Bronchial epithelial cell (primary cell): ENCODE measurements at places on chromosomes 2 and 18. TPM values are rescaled to one million over a fixed set of nuclear protein-coding genes. Genes with fewer than 3 reads are reported as not detected.

GRCh38 chr2:161710131-161710915 is 86.1 kb downstream of the SLC4A10 start:
- peak; percentile 18 for DNase-seq

DNA sequence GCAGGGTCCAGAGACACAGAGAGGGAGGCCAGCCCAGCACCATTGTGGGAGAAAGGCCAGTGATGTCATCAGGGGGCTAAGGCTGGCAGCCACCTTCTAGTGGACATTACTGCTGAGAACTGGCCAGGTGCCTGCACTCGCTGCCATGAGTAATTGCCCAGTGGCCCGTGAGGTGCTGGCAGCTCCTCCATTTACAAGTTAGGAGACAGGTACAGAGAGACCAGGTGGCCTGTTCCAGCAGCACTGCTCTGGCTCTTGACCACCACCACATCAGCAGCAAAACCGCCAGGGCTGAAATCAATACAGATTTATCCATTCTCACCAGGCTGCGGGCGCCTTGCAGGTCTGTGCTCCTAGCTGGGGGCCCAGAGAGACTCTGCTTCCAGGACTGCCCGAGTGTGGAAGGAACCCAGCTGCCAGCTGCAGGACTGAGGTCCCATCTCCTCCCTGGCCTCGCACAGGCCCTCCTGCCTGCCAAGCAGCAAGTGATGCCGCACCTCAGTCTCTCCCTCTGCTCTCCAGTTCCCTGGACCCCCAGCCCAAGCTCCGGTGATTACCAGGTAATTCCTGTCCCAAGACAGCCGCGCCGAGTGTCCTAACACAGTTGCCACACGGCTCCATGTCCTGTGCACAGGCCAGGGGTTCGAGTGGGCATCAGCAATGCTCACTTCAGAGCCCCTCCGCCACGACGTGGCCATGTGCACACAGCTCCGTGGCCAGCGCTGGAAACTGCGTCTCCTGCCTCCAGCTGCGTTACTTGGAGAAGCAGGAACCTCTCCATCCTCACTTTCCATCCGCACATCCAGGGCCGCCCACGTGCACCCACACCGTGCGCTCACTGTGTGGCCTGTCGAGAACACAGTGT is 101.0 kb upstream of the CTDP1 start:
- no peak for DNase-seq

- DNase-seq: no peak
Observed at GRCh38 chr2:60621688-60622429, 68.4 kb upstream of the BCL11A start.

GRCh38 chr2:224925061-224925809 is 117.0 kb downstream of the DOCK10 start:
- DNase-seq: no peak

- no peak for DNase-seq
Observed at GRCh38 chr2:48910961-48911360, 155.4 kb upstream of the LHCGR start.

DNA sequence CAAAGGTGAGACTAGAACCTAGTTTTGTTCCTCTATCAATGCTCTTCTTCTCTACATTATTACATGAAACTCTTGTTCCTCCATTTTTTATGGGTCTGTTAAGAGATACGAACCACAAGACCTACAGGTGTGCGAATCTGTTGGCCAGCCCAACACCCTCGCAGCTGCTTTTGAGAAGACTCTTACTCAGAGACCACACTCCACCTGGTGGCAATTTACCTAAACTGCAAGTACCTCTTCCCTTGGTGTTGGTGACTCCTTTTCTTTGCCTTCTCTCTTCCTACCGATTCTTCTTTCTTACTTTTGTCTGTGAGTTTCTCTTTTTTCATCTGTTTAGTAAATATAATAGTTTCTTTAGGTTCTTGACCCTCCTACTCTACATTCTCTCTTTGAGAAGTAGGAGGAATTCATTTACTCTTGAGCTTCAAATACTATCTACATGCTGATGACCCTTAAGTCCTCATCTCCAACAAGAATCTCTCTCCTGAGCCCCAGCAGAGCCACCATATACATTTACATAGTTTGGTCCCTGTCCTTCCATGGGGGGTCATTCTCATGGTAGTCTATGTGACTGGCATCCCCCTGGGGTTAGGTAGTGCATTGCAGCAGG is 81.8 kb upstream of the GAREM1 start:
- peak; percentile 68 for DNase-seq

- DNase-seq: no peak
Observed at GRCh38 chr2:128639120-128639477, 320.4 kb upstream of the HS6ST1 start.

DNA sequence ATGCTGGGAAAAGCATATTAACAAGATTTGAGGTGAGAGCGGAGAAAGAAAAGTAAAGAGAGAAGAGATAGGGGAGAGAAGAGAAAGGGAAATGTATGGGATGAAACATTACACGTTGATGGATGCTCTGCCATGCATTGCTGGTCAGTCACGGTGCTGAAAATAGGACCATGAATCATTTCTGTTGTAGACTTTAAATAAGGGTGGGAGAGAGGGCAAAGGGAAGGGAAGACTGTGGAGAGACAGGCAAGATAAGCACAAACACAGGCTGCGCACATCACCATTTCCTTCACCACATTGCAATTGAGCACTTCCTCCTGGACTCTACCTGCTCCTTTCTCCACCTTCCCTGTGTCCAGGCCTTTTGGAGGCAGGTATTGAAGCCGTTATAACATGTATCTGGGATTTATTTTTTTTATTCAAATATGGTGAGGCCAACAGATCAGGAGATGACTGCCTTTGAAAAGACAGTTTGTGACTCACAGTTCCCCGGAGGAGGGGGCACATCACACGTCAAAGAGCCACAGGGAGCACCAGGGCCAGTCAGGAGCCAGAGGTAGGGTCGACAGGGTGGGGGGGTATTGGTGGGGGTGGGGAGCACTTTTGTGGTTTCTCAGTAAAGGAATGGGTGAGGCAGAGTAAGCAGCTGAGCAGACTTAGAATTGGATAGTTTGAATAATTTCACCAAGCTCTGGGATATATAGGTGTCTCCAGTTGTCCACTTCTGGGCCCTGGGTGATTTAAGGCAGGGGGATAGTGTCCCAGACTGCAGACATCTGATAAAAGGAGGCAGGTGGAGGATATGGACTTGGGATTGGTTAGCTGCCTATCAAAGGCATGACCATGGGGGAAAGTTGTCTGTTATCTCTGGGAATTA is 372.8 kb upstream of the ST6GAL2 start:
- DNase-seq: no peak

DNA sequence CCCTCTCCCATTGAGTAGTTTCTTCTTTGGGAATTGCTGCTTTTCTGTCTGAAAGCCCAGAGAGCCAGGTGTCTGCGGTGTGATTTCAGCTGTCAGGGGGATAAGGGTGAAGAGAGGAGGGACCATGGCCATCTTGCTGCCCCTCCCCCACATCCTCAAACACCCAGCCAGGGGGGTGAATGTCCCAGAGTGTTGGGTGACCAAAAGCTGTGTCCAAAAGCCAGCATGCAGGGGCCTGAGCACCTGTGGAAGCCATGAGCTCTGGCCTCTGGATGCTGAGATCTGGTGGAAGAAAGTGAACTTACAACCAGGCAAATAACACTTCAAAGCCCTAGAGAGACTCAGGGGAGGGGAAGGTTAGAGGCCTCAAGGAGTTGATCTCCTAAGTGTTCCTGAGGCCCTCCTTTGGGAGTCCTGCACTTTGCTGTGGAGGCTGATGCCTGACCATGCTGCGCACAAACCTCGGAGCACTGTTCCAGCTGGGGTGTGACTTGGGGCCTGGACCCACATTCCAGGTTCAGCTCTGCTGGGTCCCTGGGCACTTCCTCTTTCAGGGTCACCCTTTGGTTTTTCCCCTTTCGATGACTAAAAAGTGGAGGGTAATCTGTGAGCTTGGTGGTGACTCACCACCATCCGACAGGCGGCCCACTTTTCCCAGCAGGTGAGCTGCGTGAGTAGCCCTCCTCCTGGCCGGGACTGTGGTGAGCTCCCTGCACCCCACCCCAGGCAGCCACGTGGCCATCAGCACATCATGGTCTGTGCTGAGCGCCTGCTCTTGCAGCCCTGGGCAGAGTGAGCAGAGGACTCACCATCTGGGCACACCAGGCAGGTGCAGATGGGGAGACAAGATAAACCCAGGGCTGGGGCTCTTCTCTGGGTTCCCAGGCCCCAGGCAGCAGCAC is 66.8 kb upstream of the FOSL2 start:
- DNase-seq: peak; percentile 36

DNA sequence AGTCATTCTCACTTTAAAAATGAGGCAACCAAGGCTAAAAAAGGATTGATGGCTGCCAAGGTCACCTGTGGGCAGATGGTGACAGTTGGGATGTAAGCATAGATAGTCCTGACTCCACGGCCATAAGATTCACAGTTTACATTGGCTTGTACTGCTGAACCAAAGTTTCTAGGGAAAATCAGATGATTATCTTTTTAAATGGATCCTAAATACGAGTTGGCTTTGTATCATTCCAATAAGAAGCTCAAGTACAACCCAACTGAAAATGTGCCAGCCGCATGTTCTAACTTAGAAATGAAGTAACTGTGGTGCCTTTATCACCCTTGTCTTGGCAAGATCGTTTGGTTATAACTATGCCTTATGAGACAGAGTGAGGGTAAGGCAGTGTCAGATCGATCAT is 27.6 kb downstream of the HK2 start:
- no peak for DNase-seq

DNA sequence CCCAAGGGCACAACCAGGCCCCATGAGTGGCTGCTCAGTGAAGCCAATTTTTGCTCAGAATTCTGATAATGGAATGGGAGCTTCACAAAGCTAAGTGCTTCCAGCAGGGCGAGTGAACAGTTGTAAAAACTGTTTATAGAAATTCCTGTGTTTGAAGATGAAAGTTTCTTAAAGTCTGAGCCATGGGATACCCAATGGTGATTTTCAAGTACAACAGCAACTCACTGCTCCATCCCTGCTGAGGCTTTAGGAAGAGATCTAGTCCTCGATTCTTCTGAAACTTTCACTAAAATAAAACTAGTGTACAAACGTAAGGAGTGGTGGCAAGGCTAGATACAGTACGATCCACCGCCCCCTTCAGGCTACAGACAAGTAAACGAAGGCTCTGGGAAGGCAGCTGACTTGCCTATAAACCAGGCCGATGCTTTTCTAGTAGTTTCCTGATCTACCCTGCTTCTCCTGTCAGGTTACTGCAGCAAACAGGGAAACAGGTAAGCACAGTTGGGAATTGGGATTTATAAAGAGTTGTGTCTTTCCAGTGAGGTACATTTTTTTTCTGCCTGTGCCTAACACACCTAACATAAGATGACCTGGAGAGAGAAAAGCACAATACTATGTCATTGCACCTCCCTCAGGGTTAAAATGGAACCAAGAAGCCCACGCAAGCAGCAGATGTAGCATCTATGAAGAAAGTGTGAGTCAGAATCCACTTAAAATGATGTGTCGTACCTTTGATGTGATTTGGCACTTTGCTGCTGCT is 108.7 kb downstream of the UXS1 start:
- DNase-seq: peak; percentile 39

DNA sequence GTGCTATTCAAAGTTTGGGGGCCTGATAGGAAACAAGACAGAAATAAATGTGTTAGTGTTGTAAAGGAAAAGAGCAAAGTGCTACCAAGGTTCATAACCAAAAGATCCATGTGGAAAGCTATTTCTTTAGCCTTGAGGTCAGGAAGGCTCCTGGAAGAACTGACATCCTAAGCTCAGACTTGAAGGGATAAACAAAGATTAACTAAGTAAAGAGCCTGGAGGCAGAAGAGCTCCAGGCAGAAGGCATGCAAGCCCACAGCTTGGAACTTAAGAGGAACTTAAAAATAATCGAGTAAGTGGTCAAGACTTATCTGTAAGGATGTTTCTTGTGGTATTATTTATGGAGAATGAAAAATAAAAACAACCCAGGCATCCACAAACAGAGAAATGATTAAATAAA is 245.0 kb upstream of the MGAT5 start:
- DNase-seq: no peak

GRCh38 chr2:142707318-142707717 is 170.1 kb upstream of the KYNU start:
- no peak for DNase-seq

GRCh38 chr2:75503048-75503607 is 57.6 kb downstream of the EVA1A start:
- peak; percentile 50 for DNase-seq

DNA sequence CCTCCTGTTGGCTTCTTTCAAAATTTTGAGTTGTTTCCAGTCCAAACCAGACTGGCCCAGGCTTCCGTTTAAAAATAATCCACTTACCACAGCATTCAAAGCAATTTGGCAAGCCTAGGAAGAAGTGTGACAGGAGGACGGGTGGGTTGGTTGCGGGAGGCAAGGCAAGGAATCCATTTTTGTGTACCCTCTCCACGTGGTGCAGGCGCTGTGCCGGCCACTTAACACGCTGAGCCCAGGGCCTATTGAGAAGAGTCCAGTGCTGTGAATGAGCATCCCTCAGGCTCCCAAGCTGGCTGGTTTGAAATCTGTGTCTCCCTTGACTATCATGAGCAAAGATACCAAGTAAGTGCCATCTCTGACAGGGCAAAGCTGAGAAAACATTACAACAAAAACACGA is 160.9 kb downstream of the NCKAP5 start:
- no peak for DNase-seq

DNA sequence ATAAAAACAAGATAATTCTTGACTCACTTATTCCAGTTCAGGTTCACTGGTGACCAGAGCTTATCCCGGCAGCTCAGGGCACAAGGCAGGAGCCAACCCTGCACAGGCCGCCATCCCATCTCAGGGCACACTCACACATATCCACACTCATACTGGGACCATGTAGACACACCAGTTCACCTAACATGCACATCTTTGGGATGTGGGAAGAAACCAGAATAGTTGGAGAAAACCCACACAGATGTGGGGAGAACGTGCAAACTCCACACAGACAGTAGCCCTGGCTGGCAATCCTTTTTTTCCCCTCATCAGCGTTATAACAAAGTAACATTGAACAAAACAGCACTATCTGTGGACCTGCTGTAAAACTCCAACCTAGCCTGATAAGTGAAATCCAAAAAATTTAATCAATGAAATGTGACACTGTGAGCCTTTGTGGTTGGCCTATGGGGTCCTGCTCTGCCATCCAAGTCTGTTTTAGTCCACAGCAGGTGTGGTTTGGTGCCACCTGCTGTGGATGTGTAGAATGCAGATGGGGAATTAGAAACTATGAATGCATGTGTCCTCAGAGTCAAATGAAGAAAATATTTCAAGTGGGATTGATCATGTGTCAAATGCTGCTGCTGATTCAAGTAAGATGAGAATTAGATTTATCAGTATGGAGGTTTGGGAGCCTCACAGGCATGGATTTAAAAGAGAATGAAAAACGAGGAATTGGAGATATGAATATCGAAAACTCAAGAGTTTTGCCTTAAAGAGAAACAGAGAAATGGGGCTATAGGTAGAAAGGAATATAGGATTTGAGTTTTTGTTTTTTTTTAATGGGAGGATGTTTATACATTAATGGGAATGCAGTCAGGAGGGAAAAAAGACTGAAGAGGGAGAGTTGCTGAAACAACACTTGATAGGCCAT is 47.0 kb downstream of the UGP2 start:
- peak; percentile 39 for DNase-seq

- DNase-seq: no peak
Observed at GRCh38 chr2:57434972-57435371, 611.6 kb upstream of the VRK2 start.

FOSL2 gene
- total RNA-seq: 77.1 and 106 TPM in 2 replicates

GREB1L gene
- 0.79 and 0.90 TPM in 2 replicates for total RNA-seq

GCG gene
- not detected in 2 replicates for total RNA-seq

CPO gene
- 0.13 TPM in 1 of 2 replicates, not detected in the other for total RNA-seq

CYS1 gene
- total RNA-seq: 0.26 TPM in 2 replicates

MC5R gene
- total RNA-seq: not detected in 2 replicates

KLHL30 gene
- total RNA-seq: 0.26 and 0.38 TPM in 2 replicates

LAMA3 gene
- 381 and 531 TPM in 2 replicates for total RNA-seq

POU3F3 gene
- not detected in 2 replicates for total RNA-seq

PDE6D gene
- total RNA-seq: 7.6 and 8.7 TPM in 2 replicates

PARD3B gene
- 1.6 and 2.6 TPM in 2 replicates for total RNA-seq

C2orf78 gene
- not detected in 2 replicates for total RNA-seq

FARP2 gene
- total RNA-seq: 25.0 and 35.8 TPM in 2 replicates
